ENCODE measurements at places on chromosomes 5 and 9. TPM values are rescaled to one million over a fixed set of nuclear protein-coding genes. Genes with fewer than 3 reads are reported as not detected.

- no peak for DNase-seq
These were observed 16.6 kb upstream of the PSMD5 start for GRCh38 chr9:120859361-120859760.

DNA sequence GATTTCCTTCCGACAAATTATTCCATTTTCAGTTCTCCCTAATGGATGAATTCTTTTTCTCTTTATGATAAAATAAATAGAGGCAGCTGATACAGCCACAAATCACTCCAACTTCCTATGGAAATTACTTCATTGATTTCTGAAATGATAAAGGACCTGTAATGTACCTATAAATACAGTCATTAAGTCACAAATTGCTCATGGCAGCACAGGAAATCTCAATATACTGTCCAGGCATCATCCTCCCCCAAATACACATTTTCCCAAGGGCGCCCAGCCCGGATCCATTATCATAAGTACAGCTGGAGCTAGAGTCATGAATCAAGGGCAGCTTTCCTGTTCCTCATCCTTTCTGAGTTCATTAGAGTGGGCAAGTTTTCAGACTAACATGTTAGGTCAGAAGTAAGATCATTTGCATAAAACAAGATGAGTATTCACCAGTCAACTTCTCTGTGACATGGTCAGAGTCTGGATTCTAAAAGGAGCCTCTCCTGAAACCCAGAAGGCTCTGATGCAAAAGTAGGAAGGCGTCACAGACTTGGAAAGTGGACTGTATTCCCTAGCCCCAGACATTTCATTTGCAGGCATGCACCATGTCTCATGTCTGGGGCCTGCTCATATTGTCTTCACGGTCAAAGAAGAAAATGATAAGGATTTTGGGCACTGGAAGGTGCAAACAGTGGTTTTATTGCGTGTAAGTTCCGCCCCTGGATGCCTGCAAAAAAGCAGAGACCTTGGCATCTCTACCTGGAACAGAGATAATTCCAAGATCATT, 383.2 kb downstream of the PLK2 start:
- no peak for DNase-seq

Gene LOX
- 0.90 TPM for total RNA-seq

- DNase-seq: no peak
These were observed 100.4 kb downstream of the VAV2 start for GRCh38 chr9:133891741-133892140.

DNA sequence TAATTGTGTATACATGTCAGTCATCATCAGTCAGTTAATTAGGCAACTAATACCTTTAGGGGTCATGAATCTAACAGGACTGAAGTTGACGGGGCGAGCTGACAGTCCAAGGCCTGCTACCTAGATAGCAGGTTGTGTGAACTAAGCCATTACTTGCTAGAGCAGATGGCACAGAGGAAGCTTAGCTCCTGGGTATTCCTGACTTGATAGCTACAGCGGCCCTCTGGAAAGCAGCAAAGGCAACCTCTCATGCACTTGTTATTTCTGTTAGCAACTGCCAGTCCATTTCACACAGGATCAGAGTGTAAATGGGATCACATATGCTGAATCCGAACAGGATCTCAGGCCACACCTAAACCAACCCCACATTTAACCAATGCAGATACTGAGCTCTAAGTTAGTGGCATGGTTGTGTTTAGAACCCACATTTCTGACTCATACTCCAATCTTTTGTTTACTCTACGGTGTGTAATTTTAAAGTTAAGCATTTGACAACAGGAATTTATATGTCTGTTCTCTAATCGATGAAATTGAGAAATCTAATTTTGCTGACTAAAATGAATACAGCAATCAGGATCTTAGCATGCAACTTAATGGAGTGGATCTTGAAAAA, 521.3 kb upstream of the ZNF608 start:
- DNase-seq: no peak

Gene KIF4B
- 0.14 TPM for total RNA-seq

GRCh38 chr9:101092922-101093321, 64.4 kb downstream of the PLPPR1 start:
- no peak for DNase-seq

- no peak for DNase-seq
These were observed 130.9 kb downstream of the CD180 start for GRCh38 chr5:67065696-67066095.

DNA sequence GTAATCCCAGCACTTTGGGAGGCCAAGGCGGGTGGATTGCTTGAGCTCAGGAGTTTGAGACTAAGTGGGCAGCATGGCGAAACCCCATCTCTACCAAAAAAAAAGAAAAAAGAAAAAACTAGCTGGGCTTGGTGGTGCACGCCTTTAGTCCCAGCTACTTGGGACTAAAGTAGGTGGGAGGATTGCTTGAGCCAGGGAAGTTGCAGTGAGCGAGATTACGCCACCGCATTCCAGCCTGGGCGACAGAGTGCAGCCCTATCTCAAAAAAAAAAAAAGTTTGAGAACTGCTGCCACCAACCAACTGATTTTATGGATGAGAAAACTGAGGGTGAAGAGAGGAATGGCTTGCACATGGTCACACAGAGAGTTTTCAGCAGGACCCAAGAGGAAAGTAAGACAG, 175.1 kb downstream of the DOCK8 start:
- no peak for DNase-seq

GRCh38 chr9:130858739-130859705, 24.0 kb downstream of the ABL1 start:
- no peak for DNase-seq

- no peak for DNase-seq
These were observed 144.4 kb upstream of the TAS2R1 start for GRCh38 chr5:9774472-9775079.

DNA sequence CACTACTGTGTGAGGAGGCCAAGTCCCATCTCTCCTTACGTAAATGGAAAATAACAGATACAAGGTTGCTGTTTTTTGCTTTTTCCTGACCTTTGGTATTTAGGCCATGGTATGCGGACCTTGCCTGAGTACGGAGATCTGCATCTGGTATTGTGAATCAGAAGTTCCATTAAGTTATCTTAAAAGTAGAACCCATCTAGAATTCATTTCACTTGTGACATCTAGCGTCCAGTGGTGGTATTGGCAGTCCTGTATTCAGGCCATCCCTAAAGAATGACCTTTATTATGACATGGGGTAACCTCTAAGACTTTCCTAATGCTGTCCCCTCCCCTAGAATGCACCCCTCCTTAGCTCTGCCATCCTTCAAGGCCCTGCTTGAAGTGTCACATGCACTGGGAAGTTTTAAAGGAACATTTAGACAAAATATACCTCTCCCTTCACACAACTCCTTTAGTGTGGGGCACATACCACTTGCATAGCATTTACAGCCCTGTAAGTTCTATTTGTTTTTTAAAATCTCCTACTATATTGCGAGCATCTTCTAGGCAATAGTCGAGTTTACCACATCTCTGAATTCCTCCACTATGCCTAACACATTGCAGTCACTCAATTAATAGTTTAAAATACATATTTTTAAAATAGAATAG, 1.9 kb upstream of the SPDL1 start:
- DNase-seq: no peak
